ENCODE measurements at places on chromosomes 7 and 10.
A peak's percentile ranks its signal among the peaks of the same experiment; 100 is the strongest.

DNA sequence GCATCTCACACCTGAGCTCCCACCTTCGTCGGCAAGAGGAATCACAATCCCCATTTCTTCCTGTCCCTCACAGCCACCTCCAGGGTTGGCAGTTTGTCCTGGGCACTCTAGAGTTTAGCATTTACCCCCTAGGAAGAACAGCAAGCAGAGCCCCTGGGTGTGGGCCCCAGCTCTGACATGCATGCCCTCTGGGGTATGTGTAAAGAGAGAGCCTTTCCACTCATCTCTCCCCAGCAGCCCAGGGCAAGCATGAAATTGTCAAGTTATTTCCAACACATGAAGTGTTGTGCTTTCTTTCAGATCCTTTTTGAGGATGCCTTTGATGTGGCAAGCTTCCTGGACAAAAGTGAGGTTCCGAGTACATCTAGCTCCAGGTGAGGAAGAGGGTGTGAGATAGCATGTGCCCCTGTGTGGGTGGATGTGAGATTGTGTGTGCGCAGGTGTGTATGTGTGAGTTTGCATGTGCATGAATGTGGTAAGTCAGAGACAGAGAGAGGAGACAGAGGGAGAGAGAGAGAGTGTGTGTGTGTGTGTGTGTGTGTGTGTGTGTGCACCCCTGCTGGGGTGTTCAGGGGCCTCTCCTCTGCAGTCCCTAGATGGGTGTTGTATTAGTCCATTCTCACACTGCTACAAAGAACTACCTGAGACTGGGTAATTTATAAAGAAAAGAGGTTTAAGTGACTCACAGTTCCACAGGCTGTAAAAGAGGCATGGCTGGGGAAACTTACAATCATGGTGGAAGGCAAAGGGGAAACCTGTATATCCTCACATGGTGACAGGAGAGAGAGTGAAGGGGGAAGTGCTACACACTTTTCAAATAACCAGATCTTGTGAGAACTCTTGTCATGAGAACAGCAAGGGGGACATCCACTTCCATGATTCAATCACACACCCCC, 18.1 kb downstream of the STRA8 start:
- DNase-seq, result peak; percentile 43

GRCh38 chr10:21946946-21947345, 56.6 kb downstream of the DNAJC1 start:
- no peak for DNase-seq

GRCh38 chr7:90846192-90846591, 250.1 kb downstream of the CDK14 start:
- DNase-seq, result no peak

DNA sequence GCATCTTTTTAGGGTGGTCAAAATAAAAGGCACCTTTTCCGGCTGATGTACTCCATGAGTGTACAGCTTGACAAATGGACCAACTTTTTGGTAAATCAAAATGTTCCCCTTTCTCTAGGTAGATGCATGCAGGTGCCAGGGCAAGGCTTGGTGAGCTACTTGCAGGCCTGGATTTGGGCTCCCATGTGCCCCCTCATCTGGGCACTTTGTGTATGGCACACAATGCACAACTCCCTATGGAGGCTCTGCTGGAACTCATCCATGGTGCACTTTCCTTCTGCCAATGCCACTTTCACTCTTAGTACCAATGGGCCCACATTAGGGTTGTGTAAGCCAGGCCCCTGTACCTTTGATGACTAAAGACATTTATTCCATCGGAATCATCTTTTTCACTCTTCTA, 300.8 kb downstream of the SDHAF3 start:
- no peak for DNase-seq

DNA sequence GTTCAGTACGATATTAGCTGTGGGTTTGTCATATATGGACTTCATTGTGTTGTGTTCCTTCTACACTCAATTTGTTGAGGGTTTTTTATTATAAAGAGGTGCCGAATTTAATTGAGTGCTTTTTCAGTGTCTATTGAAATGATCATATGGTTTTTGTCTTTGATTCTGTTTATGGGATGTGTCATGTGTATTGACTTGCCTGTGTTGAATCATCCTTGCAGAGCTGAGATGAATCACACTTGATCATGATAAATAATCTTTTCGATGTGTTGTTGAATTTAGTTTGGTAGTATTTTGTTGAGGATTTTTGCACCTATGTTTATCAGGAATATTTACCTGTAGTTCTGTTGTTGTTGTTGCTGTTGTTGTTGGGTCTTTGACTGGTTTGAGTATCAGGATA, 39.8 kb downstream of the ATOH7 start:
- no peak for DNase-seq

GRCh38 chr7:90661290-90662151, 65.4 kb downstream of the CDK14 start:
- no peak for DNase-seq

DNA sequence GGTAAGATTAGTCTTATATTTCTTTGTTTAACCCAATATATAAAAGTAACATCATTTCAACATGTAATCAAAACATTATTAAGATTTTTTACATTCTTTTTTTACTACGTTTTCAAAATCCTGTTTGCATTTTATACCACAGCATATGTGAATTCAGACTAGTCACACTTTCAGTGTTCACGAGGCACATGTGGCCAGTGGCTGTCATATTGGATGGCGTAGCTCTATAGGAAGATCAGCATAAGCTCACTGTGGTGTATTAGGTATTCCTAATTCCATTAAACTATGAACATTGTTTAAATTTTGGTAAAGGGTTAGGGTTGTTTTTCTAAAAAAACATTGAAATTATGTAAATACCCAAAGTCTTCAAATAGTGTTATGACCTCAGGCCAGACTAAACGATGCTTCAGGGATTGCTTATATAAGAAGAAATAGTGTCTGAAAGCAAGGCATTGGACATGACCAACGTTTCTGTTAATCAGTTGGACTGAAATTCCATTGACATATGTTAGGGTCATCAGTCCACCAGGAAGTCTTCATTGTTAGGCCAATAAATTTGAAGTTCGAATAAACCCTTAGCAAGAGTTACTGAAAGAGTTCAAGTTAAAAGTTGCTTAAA, 97.0 kb downstream of the BICC1 start:
- DNase-seq, result no peak

GRCh38 chr10:26797340-26797739, 63.4 kb downstream of the ABI1 start:
- no peak for DNase-seq

GRCh38 chr10:72812753-72813430, 80.6 kb upstream of the OIT3 start:
- DNase-seq, result no peak

DNA sequence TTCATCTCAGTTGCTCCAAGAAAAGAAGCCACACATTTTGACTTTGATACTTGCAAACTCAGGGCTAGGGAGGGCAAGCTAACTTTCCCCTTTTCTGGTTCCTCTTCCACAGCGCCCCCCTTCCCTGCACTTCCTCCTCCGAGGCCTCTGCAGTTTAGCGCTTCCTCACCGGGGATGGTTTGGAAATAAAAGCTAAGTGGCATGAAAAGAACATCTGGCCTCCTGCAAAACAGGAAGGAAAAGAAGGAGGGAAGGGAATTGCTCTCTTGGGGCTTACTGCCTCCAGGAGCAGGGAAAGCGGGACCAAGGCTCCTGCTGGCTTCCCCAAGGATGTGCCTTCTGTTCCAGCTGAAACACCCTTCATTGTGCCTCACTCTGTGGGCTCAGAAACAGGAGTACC, 42.3 kb downstream of the PRKCQ start:
- DNase-seq, result no peak

- no peak for DNase-seq
These were observed 135.4 kb downstream of the LRRC4 start for GRCh38 chr7:127895814-127896280.

DNA sequence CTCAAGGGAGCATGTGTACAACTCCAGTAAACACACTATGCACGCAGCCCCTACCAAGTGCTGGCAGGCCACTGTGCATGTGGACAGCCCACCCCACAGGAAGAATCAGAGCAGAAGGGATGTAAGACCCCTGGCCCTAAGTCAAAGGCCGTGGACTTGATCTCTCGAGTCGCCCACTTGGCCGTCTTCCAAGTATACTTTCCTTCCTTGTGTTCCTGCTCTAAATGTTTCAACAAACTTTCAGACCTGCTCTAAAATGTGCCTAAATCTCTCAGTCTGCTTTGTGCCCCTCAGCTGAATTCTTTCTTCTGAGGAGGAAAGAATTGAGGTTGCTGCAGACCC, 21.1 kb upstream of the NOM1 start:
- DNase-seq, result no peak

GRCh38 chr7:43481902-43482678, 100.8 kb upstream of the STK17A start:
- DNase-seq, result no peak

- DNase-seq, result no peak
These were observed 80.3 kb downstream of the MICU1 start for GRCh38 chr10:72545546-72545945.

- DNase-seq, result no peak
These were observed 32.6 kb downstream of the SLC26A5 start for GRCh38 chr7:103413407-103413806.

GRCh38 chr7:2927592-2927991, 83.5 kb upstream of the GNA12 start:
- DNase-seq, result no peak

DNA sequence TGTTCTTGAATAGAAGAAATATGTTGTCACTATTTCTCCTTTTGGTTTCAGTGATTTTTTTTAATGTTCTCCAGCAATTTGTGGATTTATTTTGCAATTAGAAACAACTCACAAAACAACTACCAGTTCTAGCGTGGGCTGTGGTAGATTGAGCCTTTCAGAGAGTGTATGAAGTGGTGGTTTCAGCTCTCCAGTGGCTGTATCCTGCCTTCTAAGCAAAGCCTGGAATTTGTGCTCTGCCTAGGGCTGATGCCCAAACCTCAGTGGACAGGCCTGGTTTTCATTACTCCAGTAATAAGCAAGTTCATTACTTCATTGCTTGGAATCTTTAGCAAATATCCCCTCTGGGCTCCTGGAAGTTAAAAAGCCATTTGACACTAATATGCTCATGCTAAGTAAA, 35.9 kb downstream of the APBB1IP start:
- no peak for DNase-seq

DNA sequence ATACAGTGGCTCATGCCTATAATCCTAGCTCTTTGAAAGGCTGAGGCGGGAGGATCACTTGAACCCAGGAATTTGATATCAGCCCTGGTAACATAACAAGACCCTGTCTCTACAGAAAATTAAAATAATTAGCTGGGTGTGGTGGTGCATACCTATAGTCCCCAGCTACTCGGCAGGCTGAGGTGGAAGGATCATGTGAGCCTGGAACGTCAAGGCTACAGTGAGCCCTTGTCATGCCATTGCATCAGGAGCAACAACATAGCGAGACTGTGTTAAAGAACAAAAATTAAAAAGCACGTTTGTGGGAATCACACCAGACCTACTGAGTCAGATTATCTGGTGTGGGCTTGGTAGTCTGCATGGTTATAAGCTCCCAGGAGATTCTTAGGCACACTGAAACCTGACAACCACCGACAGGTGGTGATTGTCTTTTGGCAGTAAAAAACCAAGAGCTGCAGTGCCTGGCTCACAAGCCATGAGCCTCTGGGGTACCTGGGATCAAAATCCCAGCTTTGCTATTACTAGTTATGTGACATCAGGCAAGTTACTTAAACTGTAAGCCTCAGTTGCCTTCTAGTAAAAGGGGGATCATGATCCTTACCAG, 146.9 kb downstream of the SND1 start:
- DNase-seq, result no peak

GRCh38 chr10:133356549-133357284, 1.1 kb downstream of the FUOM start:
- DNase-seq, result no peak

DNA sequence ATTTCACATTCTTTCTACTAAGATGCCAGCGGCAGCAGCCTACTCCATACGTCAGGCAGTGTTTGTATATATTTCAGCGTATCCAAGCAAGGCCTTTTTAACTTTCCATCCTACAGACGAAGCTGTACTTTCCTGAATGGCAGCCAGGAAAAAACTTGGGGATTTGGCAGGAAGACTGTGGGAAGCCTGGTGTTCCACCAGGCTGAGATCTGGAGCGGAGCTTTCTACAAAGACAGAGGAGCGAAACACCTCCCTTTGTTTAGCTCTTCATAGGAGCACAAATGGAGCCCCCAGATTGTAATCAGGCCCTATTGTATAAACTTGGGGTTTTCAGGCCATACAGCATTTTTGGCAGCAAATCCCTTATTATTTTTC, 143.8 kb downstream of the TES start:
- DNase-seq, result no peak

- no peak for DNase-seq
These were observed 8.5 kb upstream of the JAKMIP3 start for GRCh38 chr10:132057191-132057681.

DNA sequence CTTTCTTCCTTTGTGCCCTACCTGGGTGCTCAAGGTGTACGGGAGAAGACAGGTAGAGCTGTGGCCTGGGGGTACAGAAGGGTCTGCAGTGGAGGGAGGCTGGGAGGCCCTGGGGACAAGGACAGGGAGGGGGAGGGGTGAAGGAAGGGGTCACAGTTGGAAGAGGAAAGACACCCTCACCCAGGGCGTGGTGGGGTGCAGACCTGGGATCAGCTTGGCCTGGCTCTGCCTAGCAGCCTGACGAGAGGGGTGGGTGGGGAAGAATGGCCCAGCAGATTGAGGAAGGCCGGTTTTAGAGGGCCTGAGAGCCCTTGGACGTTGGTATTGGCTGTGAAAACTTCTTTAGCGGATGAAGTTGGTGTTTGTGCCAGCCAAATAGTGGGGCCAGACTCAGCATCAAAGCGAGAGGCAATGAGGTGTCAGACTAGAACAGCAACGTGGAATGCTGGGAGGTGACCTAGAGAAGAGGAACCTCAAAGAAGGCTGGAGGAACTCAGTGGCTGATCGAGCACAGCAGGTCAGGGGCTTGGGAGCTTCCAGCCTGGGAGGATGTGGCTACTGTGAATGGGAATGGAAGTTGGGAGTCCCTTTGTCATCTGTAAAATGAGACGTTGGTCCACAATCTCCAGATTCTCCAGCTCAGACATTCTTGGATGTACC, 18.1 kb upstream of the TRIM8 start:
- DNase-seq, result no peak

DNA sequence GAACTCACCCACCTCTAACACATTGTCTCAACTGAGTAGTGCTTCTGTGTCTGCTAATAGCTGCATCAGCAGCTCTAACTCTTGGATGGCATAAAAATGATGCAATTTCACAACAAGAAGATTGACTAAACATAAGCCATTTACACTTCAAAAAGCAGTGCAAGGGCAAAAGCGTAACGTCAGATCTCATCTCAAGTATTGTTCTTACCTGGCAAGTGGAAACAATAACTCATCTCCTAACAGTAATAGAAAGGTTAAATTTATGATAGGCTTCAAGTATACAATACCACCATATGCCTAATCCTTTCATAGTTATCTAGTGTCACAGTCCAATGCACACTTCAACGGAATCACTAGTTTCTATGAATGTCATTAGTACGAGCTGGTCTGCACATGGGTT, 14.8 kb downstream of the TPK1 start:
- peak; percentile 13 for DNase-seq

- DNase-seq, result no peak
These were observed 219.0 kb downstream of the ADRA2A start for GRCh38 chr10:111295788-111296187.

DNA sequence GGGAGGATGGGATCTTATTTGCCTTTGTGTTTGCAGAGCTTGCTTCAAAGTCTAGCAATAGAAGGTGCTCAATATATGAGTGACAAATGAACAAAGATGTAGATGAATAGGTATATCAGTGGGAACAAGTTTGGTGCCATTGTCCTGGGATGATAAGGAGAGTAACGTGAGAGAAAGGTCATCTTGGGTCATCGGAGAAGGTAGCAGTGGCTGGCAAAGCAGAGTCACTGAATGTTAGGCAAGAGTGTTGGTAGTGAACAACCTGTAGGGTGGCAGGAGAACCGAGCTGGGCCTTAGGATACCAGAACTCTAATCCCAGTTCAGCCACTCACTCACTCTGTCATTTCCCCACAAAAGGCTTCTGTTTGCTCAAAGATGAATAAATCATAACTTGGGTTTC, 87.2 kb downstream of the CCDC71L start:
- DNase-seq, result no peak
